GM23338 (cell line): ENCODE measurements at places on chromosomes 2 and 18. TPM values are rescaled to one million over a fixed set of nuclear protein-coding genes. Genes with fewer than 3 reads are reported as not detected.
A peak's percentile ranks its signal among the peaks of the same experiment; 100 is the strongest.

Gene ZNF385B
- total RNA-seq, result 1.4 and 1.5 TPM in 2 replicates

Gene CHRND
- 0.10 TPM in 1 of 2 replicates, not detected in the other for total RNA-seq

Gene NAB1
- total RNA-seq, result 35.9 and 40.2 TPM in 2 replicates

Gene ASPRV1
- 0.82 and 1.4 TPM in 2 replicates for total RNA-seq

Gene CPLX4
- not detected in 2 replicates for total RNA-seq

Gene LIMS2
- 1.3 and 1.6 TPM in 2 replicates for total RNA-seq

Gene FAM117B
- 23.0 and 24.7 TPM in 2 replicates for total RNA-seq

Gene PTPRN
- total RNA-seq, result 18.8 and 22.1 TPM in 2 replicates

GRCh38 chr18:37207343-37207742, 358.3 kb downstream of the CELF4 start:
- DNase-seq, result peak; percentile 52

DNA sequence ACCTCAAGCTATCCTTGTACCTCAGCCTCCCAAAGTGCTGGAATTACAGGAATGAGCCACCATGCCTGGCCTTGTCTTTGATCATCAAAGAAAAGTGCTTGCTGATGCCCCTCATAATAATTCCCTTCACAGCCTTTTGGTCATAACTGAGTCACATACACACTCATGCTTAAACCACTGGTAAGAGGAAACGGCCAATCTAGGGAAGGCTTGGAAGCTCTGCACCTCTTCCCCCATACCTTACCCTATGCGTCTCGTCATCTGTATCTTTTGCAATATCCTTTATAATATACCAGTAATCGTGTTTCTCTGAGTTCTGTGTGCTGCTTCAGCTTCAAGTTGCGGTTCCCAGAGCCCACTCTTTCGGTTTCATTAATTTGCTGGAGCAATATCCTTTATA, 4.8 kb upstream of the RNF138 start:
- no peak for DNase-seq

DNA sequence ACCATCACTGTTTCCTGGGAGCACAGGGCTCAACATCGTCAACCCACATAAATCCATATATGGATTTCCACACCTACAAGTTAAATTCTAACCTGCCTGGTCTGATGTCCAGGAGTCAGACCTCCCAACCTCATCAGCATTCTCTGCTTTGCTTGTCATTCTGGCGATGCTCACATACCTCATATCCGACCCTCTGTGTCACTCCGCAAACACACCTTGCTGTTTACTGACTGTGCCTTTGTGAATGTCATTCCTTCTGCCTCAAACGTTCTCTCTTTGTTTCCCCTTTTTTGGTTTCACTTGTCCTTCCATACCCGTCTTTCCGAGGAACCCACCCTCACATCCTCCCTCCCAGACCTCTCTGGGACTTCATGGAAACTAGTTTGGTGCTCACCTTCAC, 187.1 kb downstream of the ACTR3 start:
- no peak for DNase-seq

DNA sequence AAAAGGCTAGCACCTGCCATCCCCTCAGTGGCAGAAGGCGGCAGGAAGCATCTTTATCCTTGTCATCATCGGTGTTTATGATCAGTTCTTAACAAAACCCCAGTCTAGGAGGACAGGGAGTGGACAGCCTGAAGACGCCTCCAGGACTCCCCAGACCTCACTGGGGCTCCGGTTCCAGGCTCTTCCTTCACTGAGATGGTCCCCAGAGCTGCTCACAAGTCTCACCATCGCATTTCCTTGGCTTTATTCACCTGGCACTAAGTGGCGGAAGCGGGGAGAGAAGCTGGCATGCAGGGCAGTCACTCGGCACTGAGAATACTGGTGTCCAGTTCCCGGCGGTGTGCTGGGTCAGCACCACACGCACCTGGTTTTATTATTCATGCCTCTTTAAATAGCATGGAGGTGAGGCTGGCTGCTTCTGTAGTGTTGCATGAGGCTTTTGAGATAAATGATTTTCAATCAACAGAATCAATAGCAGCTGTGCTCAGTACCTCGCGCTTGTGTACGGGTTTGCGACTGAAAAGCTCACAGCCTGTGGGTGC, 68.7 kb downstream of the CABLES1 start:
- no peak for DNase-seq

GRCh38 chr2:102483086-102483485, 10.1 kb downstream of the SLC9A4 start:
- DNase-seq, result no peak

- DNase-seq, result peak; percentile 48
Measured at GRCh38 chr2:160906878-160907277, 253.3 kb upstream of the TANK start.

DNA sequence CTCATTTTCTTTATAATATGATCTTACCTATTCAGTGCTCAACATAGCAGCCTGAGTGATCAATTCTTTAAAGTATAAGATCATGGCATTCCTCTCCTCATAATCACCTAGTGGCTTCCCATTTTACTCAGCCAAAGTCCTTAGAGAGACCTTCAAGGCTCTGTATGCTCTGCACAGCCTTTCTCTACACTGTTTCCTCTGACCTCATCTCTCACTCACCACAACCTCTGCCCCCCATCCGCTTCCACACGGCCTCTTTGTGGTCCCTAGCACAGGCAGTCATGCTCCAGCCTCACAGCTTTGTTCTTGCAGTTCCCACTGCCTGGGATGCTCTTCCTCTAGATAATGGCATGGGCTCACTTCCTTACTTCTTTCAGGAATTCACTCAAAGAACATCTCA, 109.2 kb downstream of the HIBCH start:
- DNase-seq, result no peak

GRCh38 chr2:213261715-213262114, 22.5 kb upstream of the SPAG16 start:
- no peak for DNase-seq

- no peak for DNase-seq
Measured at GRCh38 chr18:51107082-51107481, 77.1 kb downstream of the SMAD4 start.

DNA sequence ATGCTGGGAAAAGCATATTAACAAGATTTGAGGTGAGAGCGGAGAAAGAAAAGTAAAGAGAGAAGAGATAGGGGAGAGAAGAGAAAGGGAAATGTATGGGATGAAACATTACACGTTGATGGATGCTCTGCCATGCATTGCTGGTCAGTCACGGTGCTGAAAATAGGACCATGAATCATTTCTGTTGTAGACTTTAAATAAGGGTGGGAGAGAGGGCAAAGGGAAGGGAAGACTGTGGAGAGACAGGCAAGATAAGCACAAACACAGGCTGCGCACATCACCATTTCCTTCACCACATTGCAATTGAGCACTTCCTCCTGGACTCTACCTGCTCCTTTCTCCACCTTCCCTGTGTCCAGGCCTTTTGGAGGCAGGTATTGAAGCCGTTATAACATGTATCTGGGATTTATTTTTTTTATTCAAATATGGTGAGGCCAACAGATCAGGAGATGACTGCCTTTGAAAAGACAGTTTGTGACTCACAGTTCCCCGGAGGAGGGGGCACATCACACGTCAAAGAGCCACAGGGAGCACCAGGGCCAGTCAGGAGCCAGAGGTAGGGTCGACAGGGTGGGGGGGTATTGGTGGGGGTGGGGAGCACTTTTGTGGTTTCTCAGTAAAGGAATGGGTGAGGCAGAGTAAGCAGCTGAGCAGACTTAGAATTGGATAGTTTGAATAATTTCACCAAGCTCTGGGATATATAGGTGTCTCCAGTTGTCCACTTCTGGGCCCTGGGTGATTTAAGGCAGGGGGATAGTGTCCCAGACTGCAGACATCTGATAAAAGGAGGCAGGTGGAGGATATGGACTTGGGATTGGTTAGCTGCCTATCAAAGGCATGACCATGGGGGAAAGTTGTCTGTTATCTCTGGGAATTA, 372.8 kb upstream of the ST6GAL2 start:
- DNase-seq, result no peak
